ENCODE measurements at places on chromosomes 3 and 15.

- DNase-seq = no peak
Observed at GRCh38 chr3:45546126-45546620, 48.4 kb upstream of the LIMD1 start.

DNA sequence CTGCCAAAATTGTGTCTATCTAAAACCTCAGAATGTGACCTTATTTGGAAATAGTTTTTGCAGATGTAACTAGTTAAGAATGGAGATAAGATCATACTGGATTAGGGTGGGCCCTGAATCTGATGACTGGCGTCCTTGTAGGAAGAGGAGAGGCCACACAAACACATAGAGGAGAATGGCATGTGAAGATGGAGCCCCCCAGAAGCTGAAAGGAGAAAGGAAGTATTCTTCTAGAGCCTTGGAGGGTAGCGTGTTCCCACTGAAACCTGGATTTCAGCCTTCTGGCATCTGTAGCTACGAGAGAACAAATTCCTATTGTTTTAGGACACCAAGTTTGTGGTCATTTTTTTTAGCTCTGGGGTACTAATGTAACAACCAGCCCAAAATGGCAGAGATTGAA is 423.0 kb upstream of the TPM1 start:
- no peak for DNase-seq

- DNase-seq = no peak
Observed at GRCh38 chr15:73395671-73396070, 26.9 kb upstream of the HCN4 start.

- no peak for DNase-seq
Observed at GRCh38 chr15:60215225-60215963, 182.4 kb downstream of the ANXA2 start.

GRCh38 chr3:175015056-175015635 is 156.0 kb downstream of the NAALADL2 start:
- no peak for DNase-seq

- DNase-seq = no peak
Observed at GRCh38 chr15:79193103-79193502, 89.4 kb upstream of the ANKRD34C start.

GRCh38 chr3:123751433-123751832 is 132.7 kb downstream of the MYLK start:
- DNase-seq = no peak

- DNase-seq = no peak
Observed at GRCh38 chr3:4734454-4734853, 241.3 kb downstream of the ITPR1 start.

DNA sequence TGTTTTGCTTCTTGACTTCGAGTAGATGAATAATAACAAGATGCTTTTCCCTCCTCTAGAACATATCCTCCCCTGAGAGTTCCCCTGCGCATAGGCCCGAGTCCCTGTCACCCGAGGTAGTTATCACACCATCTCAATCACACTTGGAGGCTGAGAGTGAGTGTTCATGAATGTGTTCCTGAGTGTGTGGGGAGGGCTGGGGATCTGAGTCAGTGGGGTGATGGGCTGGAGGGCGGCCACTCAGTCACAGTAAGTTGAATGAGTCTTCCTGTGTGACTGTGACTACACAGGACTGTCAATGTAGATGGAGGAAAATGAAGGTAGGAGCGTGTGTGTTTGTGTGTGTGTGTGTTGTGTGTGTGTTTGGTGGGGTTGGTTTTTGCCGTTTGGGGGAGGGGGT is 71.0 kb downstream of the SETD5 start:
- no peak for DNase-seq

- DNase-seq = no peak
Observed at GRCh38 chr3:73433687-73434086, 191.1 kb downstream of the PDZRN3 start.

GRCh38 chr15:49815950-49816349 is 195.1 kb downstream of the DTWD1 start:
- DNase-seq = no peak

DNA sequence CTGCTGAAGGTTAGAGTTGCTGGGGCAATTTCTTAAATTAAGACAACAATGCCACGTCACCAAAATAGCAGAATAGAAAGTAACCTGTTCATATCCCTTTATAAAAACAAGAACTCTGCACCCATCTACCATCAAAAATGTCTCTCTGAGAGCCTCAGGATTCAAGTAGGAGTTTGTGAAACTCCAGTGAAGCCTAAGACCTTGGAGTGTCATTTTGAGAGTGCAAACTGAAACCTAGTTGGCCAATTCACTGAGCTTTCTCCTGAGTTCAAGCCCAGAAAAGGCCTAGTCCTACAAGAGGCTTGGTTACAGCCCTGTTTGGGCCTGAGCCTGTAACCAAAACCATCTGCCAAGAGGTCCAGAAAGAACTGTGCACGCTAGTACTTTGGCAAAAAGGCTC is 335.1 kb downstream of the EFHB start:
- no peak for DNase-seq

DNA sequence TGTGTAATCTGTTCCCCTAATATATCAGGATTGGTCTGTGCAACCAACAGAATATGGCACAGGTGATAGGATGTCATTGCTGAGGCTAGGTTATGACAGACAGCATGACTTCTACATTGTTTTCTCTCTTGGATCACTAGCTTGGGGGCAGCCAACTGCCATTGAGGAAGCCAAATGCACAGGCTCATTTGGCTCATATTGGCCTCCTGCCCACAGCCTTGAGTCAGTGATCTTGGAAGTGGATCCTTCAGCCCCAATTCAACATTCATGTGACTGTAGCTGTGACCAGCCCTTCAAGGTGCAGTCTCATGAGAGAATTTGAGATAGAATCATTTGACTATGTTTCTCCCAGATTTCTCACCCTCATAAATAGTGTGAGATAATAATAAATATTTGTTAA is 675.6 kb downstream of the GRM7 start:
- DNase-seq = no peak

GRCh38 chr3:15495461-15496340 is 25.8 kb downstream of the COLQ start:
- DNase-seq = no peak

DNA sequence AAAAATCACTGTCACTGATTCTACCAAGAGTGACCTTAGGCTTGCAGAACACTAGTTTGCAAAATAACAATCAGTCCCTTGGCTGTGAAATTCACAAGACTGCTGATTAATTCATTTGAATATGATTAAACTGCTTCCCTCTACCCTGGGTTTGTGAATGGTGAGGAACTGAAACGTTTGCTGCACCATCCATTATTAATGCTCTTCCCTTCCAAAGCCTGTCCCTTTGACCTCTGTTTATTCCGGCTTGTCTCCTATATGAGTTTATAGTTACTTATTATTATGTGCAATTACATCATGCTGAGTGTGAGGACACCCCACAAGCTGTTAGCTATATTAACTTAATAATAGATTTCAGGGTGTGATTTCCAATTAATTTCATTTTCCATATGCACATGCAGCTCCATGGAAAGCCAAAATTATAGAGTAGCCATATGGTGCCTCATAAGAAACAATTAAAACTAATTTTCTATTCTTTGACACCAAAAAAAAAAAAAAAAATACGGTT is 96.5 kb downstream of the SUCLG2 start:
- DNase-seq = no peak

GRCh38 chr3:139340784-139341183 is 3.0 kb upstream of the MRPS22 start:
- no peak for DNase-seq

GRCh38 chr3:174541708-174542315 is 317.3 kb upstream of the NAALADL2 start:
- no peak for DNase-seq

DNA sequence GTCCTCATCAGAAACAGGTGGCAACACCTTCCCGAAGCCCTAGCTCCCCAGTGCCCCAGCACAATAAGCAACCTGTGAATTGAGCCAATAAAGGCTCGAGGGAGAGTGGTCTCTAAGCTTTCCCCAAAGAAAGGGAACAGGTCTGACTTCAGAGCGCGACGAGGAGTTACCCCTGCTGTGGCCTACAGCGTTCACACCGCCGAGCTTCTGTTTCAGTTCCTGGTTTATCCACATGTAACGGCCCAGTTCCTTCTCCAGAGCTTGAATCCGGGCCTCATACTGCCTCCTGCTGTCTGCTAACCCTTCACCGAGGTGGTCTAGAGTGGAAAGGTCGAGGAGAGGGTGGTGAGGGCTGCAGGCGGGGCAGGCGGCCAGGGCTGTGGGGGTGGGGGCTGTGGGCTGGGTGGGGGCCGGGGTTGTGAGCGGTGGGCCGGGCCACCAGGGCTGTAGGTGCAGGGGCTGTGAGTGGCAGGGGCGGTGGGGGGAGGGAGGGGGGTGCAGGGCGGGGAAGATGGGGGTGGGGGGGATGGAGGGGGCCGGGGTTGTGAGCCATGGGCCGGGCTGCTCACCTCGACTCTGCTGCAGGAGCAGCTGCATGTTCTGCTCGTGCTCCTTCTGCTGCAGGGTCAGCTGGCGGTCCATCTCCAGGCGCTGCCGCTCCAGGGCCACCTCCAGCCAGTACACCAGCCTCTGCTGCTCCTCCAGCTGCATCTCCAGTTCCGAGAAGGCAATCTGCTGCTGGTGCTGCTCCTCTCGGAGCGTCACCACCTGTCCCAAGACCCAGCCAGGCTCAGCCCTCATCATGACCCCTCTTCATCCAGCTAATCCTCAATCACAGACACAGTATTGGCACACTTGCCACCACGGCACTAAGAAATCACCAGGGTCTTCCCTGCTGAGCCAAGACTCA is 26.2 kb downstream of the KIF7 start:
- DNase-seq = no peak
